ENCODE measurements at places on chromosomes 1 and 21. TPM values are rescaled to one million over a fixed set of nuclear protein-coding genes. Genes with fewer than 3 reads are reported as not detected.
A peak's percentile ranks its signal among the peaks of the same experiment; 100 is the strongest.

KCNQ4 gene
- 0.38 TPM for total RNA-seq

DNA sequence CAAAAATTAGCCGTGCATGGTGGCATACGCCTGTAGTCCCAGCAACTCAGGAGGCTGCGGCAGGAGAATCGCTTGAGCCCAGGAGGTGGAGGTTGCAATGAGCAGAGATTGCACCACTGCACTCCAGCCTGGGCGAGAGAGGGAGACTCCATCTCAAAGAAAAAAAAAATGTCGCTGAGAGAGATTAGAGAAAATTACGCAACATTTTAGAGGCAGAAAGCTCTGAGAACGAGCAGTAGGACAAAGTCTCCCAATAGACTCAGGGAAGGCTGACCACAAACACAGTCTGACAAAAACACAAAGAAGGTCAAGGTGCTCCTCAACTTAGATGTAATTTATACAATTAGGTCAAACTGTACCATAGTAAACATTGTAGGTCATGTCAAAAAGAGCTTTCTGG lies 367.6 kb upstream of the ZRANB2 start:
- H3K4me3 ChIP-seq, result no peak overlapping the region
- no peak for DNase-seq
- H3K36me3 ChIP-seq, result no peaks in the 10 kb centered on the region
- no peaks in the 10 kb centered on the region for H3K4me1 ChIP-seq
- H3K27me3 ChIP-seq, result no peaks in the 10 kb centered on the region

- no peaks in the 10 kb centered on the region for H3K4me1 ChIP-seq
- no peak for DNase-seq
- peaks cover 10% of the 10 kb centered on the region for H3K27me3 ChIP-seq
- H3K27ac ChIP-seq, result no peak overlapping the region
- H3K4me3 ChIP-seq, result no peak overlapping the region
These were observed 14.6 kb upstream of the RPL5 start for GRCh38 chr1:92817137-92817697.

DNA sequence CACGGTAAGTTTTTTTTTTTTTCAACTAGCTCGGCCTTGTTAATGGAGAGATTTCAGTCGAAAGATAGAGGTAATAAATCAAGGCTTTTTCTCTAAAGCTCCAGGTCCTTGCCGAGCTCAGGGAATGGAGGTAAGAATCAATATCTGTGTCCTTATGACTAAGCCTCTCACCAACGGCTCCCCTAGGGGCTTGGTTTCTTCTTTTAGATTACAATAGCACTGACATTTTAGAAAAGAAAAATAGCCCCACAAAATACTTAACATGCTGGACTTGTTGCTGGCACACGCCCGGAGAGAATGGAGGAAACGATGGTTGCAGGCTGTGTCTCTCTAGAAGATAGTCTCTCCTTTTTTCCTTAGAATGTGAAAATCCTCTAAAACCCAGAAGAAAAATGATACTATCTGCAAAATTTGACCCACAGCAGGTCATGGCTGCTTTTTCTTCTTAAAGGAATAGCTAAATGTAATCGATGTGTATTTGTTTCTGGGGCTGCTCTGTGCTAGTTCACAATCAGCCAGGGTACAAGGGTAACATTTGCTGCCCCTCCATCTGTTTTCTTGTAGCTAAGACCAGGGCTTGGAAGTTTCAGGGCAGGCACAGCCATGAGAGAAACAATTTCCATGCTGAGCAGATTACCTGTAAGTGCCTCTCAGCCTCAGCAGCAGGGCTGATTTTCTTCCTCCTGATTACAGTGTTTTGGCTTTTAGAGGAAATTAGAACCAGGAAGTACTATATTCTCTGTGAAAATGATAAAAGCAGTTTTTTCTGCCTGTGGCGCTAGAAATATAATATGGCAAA lies 86.2 kb upstream of the GNG12 start:
- H3K4me1 ChIP-seq, result no peaks in the 10 kb centered on the region
- no peak overlapping the region for H3K27ac ChIP-seq
- DNase-seq, result no peak
- no peak overlapping the region for H3K4me3 ChIP-seq

- peaks cover 31% of the 10 kb centered on the region for H3K4me1 ChIP-seq
- no peaks in the 10 kb centered on the region for H3K36me3 ChIP-seq
- peaks cover 9% of the 10 kb centered on the region for H3K27me3 ChIP-seq
- peak overlapping the region; percentile 25 for H3K27ac ChIP-seq
- DNase-seq, result no peak
- peak overlapping the region; percentile 78 for H3K4me3 ChIP-seq
These were observed 580 bp downstream of the DVL1 start for GRCh38 chr1:1348420-1349255.

AQP10 gene
- not detected for total RNA-seq

DNA sequence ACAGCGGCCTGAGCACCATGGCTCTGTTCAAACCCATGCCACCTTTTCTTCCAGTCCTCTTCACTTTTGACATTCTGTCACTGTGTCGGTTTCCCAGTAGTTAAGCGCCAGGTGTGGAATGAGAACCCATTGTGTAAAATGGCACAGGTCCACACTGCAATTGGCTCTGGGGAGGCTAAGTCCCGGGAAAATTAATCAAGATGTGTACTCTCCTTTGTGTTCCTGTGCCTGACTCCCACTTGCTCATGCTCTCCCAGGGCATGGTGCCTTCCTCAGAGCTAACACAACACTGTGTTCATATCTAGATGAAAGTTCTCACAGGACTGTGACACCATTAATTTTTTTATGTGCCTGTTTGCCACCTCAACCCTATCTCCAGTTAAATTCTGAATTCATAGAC lies 59.0 kb upstream of the BTG3 start:
- H3K4me3 ChIP-seq, result no peak overlapping the region
- no peaks in the 10 kb centered on the region for H3K36me3 ChIP-seq
- H3K27me3 ChIP-seq, result no peaks in the 10 kb centered on the region
- no peak overlapping the region for H3K27ac ChIP-seq
- no peaks in the 10 kb centered on the region for H3K4me1 ChIP-seq

- no peaks in the 10 kb centered on the region for H3K27me3 ChIP-seq
- H3K4me1 ChIP-seq, result no peaks in the 10 kb centered on the region
- H3K27ac ChIP-seq, result no peak overlapping the region
- no peak for DNase-seq
- H3K4me3 ChIP-seq, result no peak overlapping the region
- H3K36me3 ChIP-seq, result no peaks in the 10 kb centered on the region
These were observed 153.9 kb upstream of the GREM2 start for GRCh38 chr1:240765732-240766363.

GRCh38 chr1:159664247-159664646 lies 50.1 kb downstream of the CRP start:
- H3K4me3 ChIP-seq, result no peak overlapping the region
- DNase-seq, result no peak
- no peak overlapping the region for H3K27ac ChIP-seq
- H3K36me3 ChIP-seq, result no peaks in the 10 kb centered on the region
- H3K27me3 ChIP-seq, result peaks cover 15% of the 10 kb centered on the region

DISC1 gene
- 5.0 TPM for total RNA-seq

GRCh38 chr1:78035121-78035520 lies 10.6 kb upstream of the GIPC2 start:
- H3K4me1 ChIP-seq, result peaks cover 2% of the 10 kb centered on the region
- H3K4me3 ChIP-seq, result no peak overlapping the region
- no peaks in the 10 kb centered on the region for H3K36me3 ChIP-seq
- no peak overlapping the region for H3K27ac ChIP-seq
- DNase-seq, result no peak

GRCh38 chr1:47482786-47483185 lies 44.9 kb downstream of the FOXD2 start:
- no peaks in the 10 kb centered on the region for H3K36me3 ChIP-seq
- no peak overlapping the region for H3K27ac ChIP-seq
- no peaks in the 10 kb centered on the region for H3K4me1 ChIP-seq
- peaks cover 17% of the 10 kb centered on the region for H3K27me3 ChIP-seq

GRCh38 chr1:163440090-163440489 lies 118.3 kb downstream of the NUF2 start:
- H3K27me3 ChIP-seq, result peaks cover 9% of the 10 kb centered on the region
- no peaks in the 10 kb centered on the region for H3K36me3 ChIP-seq
- H3K27ac ChIP-seq, result no peak overlapping the region
- no peaks in the 10 kb centered on the region for H3K4me1 ChIP-seq
- DNase-seq, result no peak

- H3K4me1 ChIP-seq, result peaks cover 15% of the 10 kb centered on the region
- peaks cover 12% of the 10 kb centered on the region for H3K36me3 ChIP-seq
- H3K27me3 ChIP-seq, result peaks cover 23% of the 10 kb centered on the region
These were observed 595 bp downstream of the GLUL start for GRCh38 chr1:182391028-182391361.

KRTAP22-1 gene
- total RNA-seq, result not detected

GRCh38 chr1:47629201-47629600 lies 191.4 kb downstream of the FOXD2 start:
- H3K4me1 ChIP-seq, result no peaks in the 10 kb centered on the region
- no peak overlapping the region for H3K4me3 ChIP-seq
- no peaks in the 10 kb centered on the region for H3K36me3 ChIP-seq
- no peak for DNase-seq
- H3K27ac ChIP-seq, result no peak overlapping the region

- H3K27ac ChIP-seq, result peak overlapping the region; percentile 84
- H3K27me3 ChIP-seq, result no peaks in the 10 kb centered on the region
- peaks cover 86% of the 10 kb centered on the region for H3K4me1 ChIP-seq
- no peak for DNase-seq
These were observed 48.4 kb downstream of the CAPZB start for GRCh38 chr1:19436716-19437476.
